NCI-H1436 treated with DMSO at 0.1 percent for 48 hours (cell line): ENCODE measurements at places on chromosomes 3 and 15.

DNA sequence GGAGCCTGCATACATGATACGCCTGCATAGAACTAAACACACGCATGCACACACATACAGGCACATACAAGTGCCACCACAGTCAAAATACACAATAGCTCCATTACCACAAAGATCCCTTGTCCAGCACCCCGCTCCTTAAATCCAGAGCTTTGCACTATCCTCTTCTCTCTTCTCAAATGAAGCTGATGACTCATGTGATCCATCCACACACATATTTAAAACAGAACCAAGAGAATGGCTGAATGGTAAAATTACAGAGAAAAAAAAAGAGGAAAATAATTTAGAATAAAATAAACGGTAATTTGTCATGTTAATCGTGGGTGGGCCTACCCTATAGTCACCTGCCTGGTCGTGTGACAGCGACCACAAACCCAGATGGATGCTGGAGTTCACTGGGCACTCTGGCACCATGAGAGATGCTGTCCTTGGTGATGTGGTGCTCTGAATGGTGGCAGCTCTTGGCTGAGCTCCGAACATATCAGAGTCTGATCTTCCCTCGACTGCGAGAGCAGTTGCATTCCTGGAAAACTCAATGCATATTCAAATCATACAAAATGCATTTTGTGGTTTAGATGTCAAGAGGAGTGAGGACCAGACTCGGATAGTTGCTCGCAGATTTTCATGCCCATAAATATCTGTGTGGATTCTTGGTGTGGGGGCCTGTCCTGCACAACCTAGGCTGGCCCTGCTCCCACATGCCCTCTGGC lies 8.9 kb downstream of the IQSEC1 start:
- no peak for DNase-seq

GRCh38 chr15:77226652-77227051 lies 155.7 kb upstream of the TSPAN3 start:
- DNase-seq: no peak

DNA sequence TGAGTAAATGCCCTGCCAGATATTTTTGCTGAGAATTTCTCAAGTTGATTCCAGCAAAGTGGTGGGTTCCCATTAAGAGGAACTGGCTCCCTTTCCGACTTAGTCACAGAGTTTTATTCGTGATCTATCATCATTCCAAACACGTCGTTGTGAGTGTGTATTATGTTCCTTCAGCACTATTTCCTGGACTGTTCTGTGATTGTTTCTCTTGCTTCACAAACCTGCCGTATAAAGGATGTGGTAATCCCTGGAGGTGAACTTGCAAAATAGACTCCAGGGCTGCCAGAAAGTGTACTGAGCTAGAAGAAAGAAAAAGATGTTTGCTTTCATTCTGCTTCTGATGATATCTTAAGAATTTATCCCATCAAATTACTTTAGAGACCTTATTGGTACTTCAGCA lies 14.5 kb upstream of the CAPN3 start:
- no peak for DNase-seq

- DNase-seq: no peak
These were observed 62.7 kb downstream of the UBP1 start for GRCh38 chr3:33377489-33377888.

DNA sequence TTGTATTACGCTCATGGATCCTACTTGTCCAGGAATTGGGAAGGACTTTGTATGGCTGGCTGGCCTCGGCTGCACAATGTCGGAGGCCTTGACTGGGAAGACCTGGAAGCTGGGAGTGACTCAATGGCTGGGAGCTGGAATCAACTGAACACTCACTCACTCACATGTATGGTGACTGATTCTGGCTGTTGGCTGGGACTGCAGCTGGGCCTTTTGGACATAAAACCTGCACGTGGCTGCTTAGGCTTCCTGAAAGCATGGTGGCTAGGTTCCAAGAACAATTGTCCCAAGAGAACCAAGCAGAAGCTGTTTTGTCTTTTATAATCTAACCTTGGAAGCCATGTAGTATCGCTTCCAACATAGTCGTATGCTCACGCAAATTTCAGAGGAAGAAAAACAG lies 38.0 kb upstream of the CMTM8 start:
- DNase-seq: no peak

DNA sequence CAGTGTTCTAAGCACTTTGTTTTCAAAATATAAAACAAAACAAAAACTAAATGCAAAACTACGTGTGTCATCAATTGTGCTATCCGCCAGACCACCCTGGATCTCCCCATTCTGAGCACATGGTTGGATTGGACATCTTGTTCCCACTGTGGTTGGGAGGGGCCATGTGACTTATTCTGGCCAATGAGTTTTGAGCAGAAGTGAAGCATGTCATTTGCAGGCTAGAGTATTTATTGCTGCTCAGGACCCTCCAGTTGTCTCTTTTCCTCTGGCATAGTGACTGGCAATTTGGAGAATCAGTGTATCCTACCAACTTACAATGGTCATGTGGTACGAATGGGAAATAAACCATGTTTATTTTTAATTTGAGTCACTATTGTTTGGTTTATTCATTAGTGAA lies 70.2 kb upstream of the ST8SIA2 start:
- DNase-seq: no peak

GRCh38 chr3:11576453-11576852 lies 67.3 kb downstream of the VGLL4 start:
- no peak for DNase-seq

GRCh38 chr15:75916978-75917377 lies 13.3 kb downstream of the FBXO22 start:
- DNase-seq: no peak

GRCh38 chr3:124552224-124552623 lies 178.0 kb upstream of the UMPS start:
- DNase-seq: no peak
